ENCODE measurements at places on chromosomes 4 and X.

DNA sequence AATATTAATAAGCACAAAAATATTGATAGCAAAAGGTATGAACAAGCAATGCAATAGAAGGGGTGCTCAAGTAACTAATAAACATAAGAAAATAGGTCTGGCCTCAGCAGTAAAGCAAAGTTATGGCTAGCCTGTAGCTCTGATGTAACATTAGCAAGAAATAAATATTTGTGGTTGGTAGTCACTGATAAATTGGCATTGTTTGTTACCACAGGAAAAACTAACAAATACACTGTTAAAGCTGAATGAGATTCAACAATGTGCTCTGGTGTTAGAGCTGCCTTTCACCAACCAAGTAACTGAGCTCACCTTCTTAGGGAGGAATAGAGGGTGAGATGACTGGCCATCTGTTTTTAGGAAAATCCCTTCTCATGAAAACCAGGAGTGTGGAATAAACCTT is 71.4 kb downstream of the AREG start:
- no peak for DNase-seq

DNA sequence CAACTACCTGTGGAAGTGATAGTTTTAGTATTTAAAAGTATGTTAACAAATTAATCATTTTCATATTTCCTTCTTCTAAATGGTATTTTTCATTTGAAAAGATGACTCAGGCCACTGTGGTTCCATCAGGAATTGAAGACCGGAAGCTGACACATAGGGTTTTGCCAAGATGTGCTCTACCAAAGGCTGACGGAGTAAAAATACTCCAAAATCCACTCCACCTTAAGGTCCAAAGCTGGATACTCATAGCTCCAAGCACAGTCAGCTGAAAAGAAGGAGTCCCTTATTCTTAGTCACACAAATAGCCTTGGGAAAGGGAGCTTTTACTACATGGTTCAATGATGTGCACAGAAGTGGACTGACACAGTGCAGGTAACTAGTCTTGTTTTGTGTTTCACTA is 472.0 kb downstream of the ARAP2 start:
- no peak for DNase-seq

GRCh38 chrX:111543212-111543741 is 31.8 kb downstream of the SERTM2 start:
- DNase-seq: no peak

DNA sequence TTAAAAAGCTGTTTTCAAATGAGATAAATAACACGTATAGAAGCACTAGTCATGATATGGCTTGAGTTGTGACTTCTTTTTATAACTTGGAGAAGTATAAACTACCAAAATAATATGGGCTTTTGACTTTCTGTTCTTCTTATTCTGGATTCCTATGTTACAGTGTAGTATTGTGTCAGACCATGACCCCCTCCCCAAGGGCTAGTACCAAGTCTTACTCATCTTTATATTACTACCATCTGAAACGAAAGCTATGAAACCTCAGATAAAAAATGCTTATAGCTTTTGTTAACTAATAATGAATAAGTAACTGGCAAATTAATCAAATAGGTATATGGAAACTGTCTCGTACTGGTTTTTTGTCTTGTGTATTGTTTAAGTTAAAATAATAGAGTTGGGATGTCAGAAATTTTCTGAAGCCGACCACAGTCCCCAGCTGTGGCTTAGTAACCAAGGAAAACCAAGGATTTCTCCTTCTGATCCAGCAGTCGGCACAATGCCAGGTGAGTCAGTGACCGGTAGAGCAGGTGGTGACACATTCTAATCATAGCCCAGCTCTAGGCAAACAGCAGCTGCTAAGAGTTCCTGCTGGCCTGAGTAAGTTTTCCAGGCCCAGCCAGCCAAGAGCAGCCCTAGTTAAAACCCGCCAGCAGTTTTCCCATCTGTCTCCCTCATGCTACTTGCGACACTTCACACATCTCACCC is 163.3 kb upstream of the PRDX4 start:
- no peak for DNase-seq

DNA sequence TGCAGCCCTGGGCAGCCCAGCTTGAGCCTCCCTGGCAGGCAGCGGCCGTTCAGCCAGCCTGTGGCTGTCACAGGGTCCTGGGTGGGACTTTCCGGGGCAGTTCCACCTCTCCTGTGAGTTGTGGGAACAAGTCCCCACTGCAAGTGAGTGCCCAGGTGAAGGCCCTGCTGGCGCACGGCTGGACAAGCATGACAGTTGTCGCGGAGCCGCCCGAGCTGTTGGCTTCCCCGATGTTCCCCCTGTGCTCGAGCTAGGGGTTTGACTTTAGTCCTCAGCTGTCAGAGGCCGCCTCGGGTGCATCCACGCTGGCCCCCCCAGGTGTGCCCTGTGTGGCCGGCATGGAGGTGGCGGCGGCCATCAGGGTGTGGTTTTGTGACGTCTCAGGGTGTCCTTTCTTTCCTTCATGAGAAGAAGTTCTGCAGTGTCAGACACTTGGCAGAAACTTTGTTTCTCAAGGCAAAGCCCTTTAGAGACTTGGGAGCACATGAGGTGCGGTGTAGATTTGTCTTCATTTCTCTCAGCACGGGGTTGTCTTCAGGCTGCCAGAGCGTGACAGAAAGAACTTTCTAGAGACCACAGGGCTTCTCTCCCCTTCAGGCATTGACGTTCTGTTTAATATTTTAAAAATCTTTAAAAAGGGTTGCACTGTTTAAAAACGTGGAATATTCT is 69.4 kb upstream of the HGFAC start:
- no peak for DNase-seq

GRCh38 chr4:19728773-19729172 is 522.9 kb upstream of the SLIT2 start:
- DNase-seq: no peak

- no peak for DNase-seq
Observed at GRCh38 chr4:155666344-155667221, at the start of gene GUCY1A1. TSS of gene GUCY1A1 (plus strand) at chr4:155666848. CDS start at chr4:155696868, 30,020 bp downstream.

DNA sequence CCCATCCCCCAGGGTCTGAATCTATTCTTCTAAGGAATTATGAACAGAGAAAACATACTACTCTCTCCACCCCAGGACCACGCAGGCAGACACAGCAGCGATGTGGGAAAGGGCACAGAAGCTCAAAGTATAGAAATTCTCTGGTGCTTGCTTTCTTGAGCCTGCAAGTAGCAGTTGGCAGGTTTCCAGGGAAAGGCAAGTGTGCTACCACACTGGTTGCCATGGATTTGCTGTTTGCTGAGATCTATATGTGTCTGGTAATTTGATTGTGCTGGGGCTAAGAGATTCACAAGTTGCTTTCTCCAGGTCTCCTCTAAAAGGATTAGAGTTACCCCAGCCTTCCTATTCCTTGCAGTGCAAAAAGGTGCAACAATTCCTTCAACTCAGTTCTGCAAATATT is 83.1 kb downstream of the GUCY2F start:
- DNase-seq: no peak

DNA sequence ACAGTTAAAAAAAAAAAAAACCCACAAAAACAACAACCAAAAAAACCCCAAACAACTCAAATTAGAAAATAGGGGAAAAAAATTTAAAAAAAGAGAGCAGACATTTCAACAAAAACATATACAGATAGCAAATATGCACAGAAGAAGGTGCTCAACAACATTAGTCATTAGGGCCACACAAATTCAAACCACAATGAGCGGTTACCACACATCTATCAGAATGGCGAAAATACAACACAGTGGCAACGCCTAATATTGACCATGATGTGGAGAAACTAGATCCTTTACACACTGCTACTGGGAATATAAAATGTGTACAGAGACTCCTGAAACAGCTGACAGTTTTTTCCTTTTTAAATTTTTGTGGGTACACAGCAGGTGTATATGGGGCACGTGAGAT is 19.4 kb downstream of the LYAR start:
- no peak for DNase-seq

- no peak for DNase-seq
Observed at GRCh38 chrX:39728025-39728424, 369.7 kb downstream of the BCOR start.

- no peak for DNase-seq
Observed at GRCh38 chrX:17020851-17021821, 74.7 kb downstream of the REPS2 start.

DNA sequence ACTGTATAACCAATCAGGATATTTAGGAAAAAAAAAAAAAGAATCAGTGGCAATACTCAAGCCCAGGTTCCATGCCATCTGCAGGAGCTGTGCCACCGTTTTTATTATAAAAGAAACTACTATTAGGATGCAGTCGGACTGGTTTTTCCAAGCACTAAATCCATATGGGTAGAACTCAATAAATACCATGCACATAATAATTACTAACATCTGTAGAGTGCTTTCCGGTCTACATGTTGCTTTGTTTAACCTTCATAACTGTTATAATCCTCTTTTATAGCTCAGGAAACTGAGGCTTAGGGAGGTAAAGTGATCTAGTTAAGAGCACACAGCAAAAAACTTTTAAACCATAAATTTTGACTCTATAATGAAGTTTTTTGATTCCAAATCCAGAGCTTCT is 24.0 kb downstream of the ARSJ start:
- no peak for DNase-seq

DNA sequence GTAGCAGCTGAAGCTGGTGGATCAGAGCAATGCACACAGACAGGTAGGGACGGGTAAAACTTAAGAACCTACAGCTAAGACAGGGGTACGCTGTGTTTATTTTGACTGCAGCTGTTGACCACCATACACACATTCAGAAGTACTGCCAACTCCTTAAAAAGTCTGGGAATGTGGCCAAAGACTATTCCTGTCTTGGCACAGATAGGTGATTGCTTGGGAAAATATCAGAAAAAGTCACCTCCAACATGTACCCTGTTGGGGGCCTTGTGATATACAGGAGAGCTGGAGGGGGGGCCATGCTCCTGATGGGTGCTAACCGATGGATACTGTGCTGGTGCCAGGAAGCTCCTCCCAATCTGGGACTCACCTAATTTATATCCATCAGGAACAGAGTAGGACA is 121.2 kb downstream of the VCX2 start:
- DNase-seq: no peak

- DNase-seq: no peak
Observed at GRCh38 chrX:36963852-36964251, 44.3 kb upstream of the FAM47C start.

DNA sequence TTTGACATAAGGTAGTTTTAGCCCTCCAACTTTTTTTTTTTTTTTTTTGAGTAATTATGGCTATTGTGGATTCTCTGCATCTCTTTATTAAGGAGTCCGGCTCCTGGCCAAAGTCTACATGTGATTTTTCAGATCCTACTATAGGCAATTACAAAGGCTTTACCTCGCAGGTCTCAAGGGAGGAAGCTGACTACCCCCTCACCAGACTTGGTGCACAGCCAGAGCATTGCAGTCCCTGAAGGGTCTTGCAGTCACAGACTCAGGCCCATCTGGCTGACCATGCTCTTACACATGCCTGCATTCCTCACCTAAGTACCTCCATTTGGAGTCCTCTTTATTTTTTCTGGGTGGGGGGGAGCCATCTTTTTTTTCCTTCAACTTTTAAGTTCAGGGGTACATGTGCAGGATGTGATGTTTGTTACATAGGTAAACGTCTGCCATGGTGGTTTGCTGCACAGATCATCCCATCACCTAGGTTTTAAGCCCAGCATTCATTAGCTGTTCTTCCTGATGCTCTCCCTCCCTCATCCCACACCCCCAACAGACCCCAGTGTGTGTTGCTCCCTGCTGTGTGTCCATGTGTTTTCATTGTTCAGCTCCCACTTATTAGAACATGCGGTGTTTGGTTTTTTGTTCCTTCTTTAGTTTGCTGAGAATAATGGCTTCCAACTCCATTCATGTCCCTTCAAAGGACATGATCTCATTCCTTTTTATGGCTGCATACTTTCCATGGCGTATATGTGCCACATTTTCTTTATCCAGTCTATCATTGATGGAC is 88.4 kb upstream of the STIM2 start:
- DNase-seq: no peak

- no peak for DNase-seq
Observed at GRCh38 chr4:23070848-23071570, 378.3 kb downstream of the GBA3 start.

DNA sequence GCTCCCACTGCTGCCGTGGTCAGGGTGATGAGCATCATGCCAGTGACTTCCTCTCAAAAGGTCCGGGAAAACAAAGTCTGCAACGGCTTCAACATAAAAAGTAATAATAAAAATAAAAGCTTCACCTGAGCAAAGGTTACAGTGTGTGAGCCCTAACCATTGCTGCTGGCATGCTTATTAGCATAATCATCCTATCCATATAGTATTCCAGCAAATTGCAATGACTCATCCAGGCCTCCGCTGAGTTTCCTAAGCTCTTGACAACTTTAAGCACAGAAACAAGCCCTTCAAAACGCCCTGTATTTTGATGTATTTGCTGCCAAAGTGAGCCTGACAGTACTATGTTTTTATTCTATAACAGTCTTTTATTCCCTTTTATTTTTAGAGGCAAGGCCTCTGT is 100.5 kb downstream of the AASDH start:
- DNase-seq: no peak

DNA sequence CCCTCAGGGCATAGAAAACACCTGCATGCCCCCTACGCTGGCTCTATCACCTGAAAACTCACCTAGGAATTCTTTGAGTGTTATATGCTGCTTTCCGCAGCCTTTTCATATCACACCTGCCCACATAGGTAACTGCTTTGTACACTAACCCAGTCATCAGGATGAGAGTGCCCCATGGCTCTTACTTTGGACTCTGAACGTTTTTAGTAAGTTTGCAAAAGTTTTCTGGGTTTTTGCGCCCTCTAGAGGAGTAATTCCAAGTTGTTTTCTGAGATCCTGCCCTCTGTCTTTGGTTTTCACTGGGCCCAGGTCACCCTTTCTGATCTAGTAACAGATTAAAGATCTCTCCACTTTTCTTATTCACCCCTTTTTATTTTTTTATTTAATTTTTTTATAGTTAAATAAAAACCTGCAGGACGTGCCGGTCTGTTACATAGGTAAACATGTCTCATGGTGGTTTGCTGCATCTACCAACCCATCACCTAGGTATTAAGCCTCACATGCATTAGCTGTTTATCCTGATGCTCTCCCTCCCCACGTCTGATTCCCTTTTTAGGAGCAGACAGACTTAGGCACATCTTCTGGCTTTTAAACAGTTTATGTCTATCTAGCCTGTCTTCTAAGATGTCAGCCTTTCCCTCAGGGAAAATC is 139.2 kb downstream of the NWD2 start:
- no peak for DNase-seq

DNA sequence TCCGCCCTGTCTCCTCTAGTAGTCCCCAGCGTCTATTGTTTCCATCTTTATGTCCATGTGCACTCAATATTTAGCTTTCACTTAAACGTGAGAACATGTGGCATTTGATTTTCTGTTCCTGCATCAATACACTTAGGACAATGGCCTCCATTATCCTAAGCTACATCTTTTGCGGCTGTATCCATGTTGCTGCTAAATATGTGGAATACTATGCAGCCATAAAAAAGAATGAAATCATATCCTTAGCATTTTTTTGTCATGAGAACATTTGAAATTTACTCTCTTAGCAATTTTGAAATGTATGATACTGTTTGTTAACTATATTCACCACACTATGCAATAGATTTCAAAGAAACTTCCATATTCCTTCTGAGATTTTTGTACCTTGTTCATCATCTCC is 19.8 kb upstream of the CD38 start:
- DNase-seq: no peak

- no peak for DNase-seq
Observed at GRCh38 chrX:153829549-153829798, 870 bp downstream of the PDZD4 start.

- no peak for DNase-seq
Observed at GRCh38 chr4:73086095-73086868, 16.8 kb upstream of the COX18 start.

GRCh38 chrX:44874420-44875184 is 1.6 kb downstream of the KDM6A start:
- peak; percentile 29 for DNase-seq

Measured in stimulated activated CD4-positive, alpha-beta T cell treated with anti-CD3 and anti-CD28 coated beads, Interleukin-12 subunit alpha, Interleukin-12 subunit beta, amount 100 ng/mL, for 24 hours (primary cell).